Activated naive CD4-positive, alpha-beta T cell treated with anti-CD3 and anti-CD28 coated beads for 36 hours (primary cell): ENCODE measurements at places on chromosomes 1 and 21.

GRCh38 chr1:119878171-119878570, 18.1 kb downstream of the ADAM30 start:
- no peaks in the 10 kb centered on the region for H3K36me3 ChIP-seq
- no peaks in the 10 kb centered on the region for H3K27me3 ChIP-seq
- H3K27ac ChIP-seq = no peak overlapping the region
- no peak for DNase-seq
- no peaks in the 10 kb centered on the region for H3K4me1 ChIP-seq

GRCh38 chr1:101898137-101898536, 98.6 kb downstream of the OLFM3 start:
- no peaks in the 10 kb centered on the region for H3K4me1 ChIP-seq
- no peaks in the 10 kb centered on the region for H3K36me3 ChIP-seq
- no peak overlapping the region for H3K27ac ChIP-seq
- no peak overlapping the region for H3K4me3 ChIP-seq
- H3K27me3 ChIP-seq = no peaks in the 10 kb centered on the region

DNA sequence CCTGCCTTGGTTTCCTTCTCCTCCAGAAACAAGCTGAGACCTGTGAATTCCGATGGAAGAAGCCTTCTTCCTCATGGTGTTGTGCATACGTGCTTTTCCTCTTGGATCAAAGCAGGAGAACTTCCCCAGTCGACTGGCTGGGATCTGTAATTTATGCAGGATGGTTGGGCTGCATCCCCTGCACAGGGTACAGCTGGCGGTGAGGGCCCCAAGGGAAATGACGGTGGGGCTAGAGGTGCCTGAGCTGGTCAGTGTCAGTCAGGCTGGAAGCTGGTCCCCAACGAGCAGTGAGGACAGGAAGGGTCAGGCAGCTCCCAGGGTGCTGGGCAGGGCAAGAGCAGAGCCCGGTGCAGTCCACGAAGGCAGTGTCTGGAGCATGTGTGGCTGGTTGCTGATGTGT, 106.7 kb downstream of the CNIH3 start:
- no peaks in the 10 kb centered on the region for H3K36me3 ChIP-seq
- H3K27me3 ChIP-seq = peaks cover 8% of the 10 kb centered on the region
- no peak overlapping the region for H3K4me3 ChIP-seq
- DNase-seq = no peak
- peaks cover 4% of the 10 kb centered on the region for H3K4me1 ChIP-seq

- no peak overlapping the region for H3K27ac ChIP-seq
- DNase-seq = no peak
- H3K27me3 ChIP-seq = peaks cover 5% of the 10 kb centered on the region
Observed at GRCh38 chr1:219472596-219472995, 140.3 kb downstream of the ZC3H11B start.

- peak; percentile 41 for DNase-seq
- peaks cover 3% of the 10 kb centered on the region for H3K36me3 ChIP-seq
- peaks cover 36% of the 10 kb centered on the region for H3K4me1 ChIP-seq
- H3K4me3 ChIP-seq = no peak overlapping the region
Observed at GRCh38 chr1:200862713-200863415, 9.9 kb upstream of the GPR25 start.

DNA sequence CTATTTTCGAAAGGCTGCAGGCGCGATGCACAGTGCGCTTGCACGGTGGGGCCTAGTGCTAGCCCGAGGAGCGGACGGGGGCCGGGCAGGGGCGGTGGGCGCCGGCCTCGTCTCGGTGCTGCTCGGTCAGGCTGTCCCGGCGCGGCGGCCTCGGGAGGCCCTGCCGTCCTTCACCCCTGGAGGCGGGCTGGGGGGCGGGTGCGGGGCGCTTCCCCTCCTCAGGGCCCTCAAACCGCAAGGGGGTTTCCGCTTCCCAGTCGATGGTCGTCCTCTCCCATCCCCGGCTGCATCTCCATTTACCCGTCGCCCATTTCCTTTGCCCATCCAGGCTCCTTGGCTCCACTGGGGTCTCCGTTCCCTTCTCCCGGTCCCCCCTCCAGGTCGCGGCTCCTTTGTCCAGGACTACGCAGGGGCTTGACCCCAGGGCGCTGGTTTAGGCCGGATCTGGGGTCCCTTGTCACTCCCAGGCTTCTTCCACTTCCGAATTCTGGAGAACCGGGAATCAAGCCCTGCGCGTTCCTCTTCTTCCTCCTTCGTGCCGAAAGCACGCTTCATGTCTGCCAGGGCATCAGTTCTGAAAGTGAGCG, 196.3 kb upstream of the LMO4 start:
- H3K36me3 ChIP-seq = no peaks in the 10 kb centered on the region
- H3K27me3 ChIP-seq = peaks cover 41% of the 10 kb centered on the region

DNA sequence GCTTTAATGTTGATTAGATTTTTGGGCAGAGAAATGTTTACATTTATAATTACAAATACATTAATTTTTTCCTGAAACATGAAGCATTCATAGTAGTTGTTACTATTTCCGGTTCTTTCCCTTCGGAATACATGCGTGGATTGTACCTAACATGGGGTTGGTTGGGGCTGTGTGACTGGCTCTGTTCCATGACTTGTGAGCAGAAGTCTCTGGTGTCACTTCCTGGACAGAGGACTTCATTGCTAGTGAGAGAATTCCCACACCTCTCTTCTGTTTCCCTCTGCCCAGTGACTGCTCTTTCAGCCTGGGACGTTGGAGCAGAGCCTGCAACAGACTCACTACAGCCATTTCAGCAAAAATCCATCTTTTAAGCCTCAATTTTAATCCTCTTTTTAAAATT, 231.4 kb downstream of the GRIK1 start:
- no peak overlapping the region for H3K4me3 ChIP-seq
- H3K4me1 ChIP-seq = no peaks in the 10 kb centered on the region
- H3K27me3 ChIP-seq = no peaks in the 10 kb centered on the region
- H3K36me3 ChIP-seq = no peaks in the 10 kb centered on the region
- H3K27ac ChIP-seq = no peak overlapping the region
- DNase-seq = no peak
